Hematopoietic multipotent progenitor cell treated with erythropoietin and hydrocortisone succinate and interleukin-3 and kit ligand, for 15 days (in vitro differentiated cells): ENCODE measurements at places on chromosomes 3 and 15.
A peak's percentile ranks its signal among the peaks of the same experiment; 100 is the strongest.

DNA sequence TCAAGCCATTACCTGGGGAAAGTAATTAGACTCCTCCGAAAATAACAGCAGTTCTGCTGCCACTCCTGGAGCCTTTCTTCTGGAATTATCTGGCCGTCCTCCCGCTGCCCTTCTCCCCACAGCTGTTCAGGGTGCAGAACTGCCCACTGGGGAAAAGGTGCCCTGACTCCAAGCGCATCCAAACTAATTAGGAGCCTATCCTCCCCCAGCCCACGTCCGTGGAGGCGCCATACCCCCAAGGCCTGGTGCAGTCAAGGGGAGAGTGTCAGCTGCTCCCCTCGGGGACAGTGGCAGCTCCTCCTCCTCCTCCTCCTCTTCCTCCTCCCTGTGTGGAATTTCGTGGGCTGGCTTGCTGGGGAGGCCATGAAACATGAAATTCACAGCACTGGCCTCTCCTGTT lies 177.2 kb downstream of the XXYLT1 start:
- DNase-seq, result no peak

- no peak for DNase-seq
These were observed 35.9 kb downstream of the EIF4E3 start for GRCh38 chr3:71689291-71689690.

DNA sequence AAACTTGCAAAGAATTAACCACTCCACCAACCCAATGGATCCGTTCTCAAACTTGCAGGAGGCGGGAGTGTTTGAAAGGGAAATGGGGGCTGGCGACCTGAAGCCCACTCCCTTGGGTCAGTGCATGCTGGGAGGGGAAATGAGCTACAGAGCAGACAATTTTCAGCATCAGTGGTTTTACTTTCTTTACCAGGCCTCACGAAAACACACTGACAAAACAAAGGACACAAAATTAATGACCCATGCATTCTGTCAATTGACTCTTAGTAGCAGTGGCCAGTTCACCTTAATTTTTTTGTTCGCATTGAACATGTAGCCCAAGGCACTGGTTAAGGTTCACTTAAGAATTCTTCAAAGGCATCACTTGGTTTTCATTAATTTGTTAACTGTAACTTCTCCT lies 413.5 kb downstream of the MECOM start:
- DNase-seq, result no peak

DNA sequence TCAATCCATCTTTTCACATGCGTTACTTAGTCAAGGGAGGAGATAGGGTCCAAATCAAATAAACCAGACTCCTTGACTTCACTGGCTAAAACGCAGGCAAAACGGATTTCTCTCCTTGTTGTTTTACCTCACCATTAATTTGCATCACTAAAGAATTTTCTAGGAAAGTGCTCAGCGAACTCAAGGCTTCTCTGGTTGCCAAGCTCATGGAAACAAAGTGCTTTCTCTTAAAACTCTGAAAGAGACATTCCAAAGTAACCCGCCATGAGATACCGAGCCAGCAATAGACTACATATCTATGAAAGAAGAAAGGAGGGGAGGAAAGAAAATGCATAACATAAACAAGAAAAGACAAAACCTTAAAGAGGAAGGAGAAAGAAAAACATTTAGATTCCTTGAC lies 211.7 kb upstream of the WNT5A start:
- no peak for DNase-seq

GRCh38 chr15:57255751-57256341 lies 120.5 kb upstream of the CGNL1 start:
- no peak for DNase-seq

- DNase-seq, result no peak
These were observed 2.3 kb upstream of the HMCES start for GRCh38 chr3:129276385-129276784.

- DNase-seq, result no peak
These were observed 630 bp upstream of the EFCAB12 start for GRCh38 chr3:129429080-129429451.

DNA sequence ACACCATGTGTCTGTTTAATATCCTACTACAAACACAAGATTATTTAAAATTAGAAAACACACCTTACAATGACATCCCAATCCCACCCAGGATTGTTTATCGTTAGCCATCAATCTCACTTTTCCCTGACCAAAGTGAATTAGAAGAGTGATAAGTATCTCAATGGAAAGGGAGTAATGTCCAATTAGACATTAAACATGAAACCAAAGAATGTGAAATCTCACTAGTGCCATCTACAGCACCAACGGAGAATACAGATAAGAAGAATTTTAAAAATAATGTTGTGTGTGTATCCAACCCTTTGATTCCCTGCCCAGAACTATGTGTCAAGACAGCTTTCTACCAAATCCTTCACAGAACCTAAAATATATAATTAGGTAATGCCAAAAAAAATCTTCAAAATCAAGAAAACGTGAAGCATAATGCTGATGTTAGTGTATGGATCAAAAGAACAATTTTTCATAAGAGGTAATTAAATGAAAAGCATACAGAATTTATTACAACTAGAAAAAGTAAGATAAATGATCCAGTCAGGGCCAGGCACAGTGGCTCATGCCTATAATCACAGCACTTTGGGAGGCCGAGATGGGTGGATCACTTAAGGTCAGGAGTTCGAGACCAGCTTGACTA lies 64.2 kb downstream of the SCAPER start:
- DNase-seq, result no peak

DNA sequence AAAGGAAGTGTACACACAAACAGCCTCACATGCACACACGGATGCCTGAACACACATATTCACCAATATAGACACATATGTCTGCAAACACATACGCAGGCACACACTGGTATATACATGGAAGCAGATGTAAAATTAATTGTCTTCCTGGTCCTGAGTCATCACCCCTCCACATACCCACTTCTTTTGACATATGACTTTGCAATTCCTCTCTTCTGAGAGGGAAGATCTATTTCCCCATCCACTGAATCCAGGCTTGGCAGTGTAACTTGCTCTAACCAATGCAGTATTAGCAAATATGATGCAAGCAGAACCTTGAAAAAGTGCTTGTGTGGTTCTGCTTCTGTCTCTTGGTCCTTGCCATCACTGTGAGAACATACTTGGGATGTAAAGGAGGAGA lies 76.8 kb upstream of the HRH1 start:
- DNase-seq, result no peak

DNA sequence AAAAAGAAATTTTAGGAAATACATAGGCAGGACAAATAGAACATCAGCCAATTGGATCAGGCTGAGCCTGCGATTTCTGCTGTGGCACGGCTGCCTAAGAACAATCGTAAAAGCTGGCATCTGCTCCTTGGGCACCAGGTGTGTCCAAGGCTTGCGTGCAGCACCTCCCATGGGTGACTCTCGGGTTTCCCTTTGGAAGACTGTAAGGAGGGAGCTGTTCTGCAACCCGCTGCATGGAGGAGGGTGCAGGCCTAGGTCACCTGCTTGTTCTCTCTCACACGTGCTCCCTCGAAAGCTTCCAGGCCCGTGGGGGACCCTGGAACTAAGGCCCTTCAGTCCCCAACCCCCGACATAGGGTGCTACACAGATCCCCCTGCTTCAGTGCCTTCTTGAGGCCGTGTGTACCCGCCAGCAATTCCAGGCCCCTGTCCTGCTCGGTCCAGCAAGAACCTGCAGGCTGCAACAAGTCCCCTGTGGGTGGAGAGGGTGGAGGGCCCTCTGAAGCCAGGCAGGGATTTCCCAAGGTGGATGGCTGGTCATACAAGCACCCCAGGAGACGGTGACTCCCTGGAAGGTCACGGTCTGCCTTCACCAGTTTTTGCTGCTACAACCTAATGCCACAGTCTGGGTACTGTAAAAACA lies 3.4 kb downstream of the GP9 start:
- no peak for DNase-seq

DNA sequence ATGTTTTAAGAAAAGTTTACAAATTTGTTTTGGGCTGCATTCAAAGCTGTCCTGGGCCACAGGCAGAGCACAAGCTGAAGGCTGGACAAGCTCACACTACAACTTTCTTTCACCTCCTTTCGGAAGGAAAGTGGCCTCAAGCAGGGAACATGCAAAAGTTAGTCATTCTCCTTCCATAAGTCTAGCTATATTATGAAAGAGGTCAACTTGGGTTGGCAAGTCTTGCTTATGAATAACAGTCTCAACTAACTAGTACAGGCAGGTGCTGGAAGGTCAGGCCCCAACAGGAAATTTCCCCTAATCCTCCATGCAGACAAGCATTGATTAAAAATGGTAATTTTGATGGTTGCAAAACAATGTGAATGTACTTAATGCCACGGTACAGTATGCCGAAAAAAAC lies 69.4 kb downstream of the OSBPL10 start:
- DNase-seq, result no peak

DNA sequence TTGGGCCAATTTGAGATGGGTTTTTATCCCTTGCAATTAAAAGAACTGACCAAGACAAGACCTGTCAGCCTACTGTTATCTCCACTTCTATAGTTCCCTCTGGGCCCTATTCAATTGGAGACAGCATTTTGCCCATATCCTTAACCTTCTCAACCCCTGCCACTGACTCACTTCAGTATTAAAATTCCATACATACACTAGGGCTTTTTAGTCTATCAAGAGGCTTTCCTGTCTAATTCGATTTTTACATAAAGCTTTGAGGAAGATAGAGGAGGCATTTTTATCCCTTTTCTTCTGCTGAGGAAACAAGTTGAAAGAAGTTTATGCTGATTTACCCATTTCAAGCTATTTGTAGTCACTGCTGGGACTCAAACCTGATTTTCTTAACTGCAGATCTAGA lies 51.1 kb downstream of the GTF2E1 start:
- no peak for DNase-seq

DNA sequence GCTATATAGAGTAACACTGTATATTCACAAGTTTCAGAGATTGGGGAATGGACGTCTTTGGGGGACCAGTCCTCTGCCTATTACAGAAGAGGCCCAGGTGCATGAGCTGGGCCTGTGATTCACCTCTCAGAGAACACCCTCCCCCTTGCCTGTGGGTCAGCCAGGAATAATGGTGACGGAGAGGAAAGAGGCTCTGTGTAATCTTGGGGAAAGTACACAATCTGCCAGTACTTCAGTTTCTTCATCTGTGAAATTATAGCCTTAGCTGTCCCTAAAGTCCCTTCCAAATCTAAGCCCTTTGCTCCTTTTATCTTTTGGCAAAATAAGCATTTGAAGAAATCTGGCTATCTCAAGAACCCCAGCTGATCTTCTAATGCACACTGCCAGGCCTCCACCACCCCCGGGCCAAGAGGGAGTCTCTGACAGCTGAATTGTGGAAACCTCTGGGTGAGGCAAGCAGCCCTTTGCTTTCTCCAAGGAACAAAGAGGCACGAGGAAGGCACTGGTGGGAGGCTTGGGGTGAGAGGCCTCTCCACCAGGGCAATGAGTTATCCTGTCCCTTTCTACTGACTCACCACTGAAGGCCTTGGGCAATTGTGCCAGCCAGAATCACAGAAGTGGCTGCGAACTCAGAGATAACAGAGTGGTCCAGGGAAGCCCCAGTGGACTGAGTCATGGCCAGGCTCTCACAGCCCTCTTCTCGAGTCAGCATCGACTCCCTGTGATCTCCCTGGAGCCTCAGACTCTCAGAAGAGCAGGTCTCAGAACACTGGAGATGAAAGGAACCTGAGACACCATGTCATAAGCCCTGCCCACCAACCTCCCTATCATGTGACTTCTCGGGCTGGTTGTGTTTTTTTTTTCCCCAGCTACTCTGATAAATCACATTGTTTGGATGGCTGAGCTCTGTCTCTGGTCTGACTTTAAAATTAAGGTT lies 31.8 kb downstream of the CCNL1 start:
- DNase-seq, result peak; percentile 9

DNA sequence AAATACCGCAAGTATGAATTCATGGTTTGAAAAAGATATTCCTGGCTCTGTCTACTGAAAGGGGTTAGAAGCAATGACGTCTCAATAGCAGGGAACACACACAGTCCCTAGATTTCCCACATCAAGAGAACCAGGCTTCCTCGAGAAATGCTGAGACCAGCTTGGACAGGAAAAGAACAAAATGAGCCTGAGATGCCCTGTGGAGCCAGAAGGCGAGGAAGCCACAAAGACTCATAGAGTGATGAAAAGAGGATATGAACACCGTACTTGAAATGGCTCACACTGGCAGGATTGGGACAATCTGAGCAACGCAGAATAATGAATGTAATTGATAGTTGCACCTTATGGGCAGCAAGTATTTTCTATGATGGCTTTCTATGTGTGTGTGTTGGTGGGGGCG lies 302.4 kb upstream of the ATP10A start:
- no peak for DNase-seq

DNA sequence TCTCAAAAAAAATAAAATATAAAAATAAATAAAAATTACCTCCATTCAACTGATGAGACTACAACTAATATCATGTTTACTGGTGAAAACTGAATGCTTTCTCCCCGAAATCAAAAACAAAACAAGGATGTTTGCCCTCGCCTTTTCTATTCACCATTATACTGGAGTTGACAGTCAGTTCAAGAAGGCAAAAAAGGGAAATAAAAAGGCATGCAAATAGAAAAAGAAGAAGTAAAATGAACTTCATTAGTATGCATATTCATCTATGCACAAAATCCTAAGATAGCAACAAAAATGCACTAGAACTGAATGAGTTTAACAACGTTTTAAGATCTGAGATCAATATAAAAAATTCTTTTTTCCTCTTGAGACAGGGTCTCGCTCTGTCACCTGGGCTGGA lies 72.7 kb upstream of the FAM174B start:
- no peak for DNase-seq

DNA sequence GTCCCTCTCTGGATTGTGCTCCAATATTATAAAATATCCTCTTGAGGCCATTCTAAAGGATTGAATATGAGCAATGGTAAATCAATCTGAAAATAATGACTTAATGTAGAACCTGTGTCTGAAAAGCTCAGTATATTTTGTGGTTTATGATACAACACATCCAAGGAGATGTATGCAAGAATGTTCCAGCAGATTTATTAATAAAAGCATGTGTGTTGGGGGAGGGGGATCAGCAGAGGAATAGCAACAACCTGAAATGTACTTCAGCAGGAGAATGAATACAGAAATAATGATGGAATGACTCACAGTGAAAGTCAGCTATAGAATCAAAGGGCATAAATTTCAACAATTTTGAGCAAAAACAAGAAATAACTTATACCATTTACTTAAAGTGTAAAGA lies 56.7 kb upstream of the NUDT16 start:
- DNase-seq, result no peak

DNA sequence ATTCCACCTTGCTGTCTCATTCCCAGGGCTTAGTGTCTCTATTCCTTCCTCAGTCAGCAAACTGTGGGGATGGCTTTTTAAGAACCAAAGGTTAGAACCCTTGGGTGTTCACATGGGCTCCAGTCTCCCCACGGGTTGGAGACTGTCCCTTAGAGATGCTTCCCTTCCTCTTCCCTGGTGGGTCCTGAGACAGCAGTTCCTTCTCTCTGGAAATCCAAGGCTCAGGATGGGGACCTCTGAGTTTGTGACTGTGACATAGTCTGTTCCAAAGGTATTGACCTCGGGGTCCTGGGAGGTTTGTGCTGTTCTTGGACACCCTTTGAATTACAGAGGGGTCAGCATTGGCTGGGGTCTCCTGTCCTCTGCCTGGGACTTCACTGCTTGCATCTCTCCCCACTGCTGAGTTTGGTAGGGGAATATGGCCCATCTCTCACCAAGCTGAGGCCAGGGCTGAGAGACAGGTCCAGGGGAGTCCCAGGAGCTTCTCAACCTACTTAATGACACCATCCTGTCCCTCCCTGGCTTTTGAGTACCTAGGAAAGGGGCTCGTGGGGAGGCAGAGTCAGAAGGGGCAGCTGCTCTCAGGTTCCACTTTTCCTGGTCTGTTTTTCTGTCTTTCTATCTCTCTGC lies 1.5 kb downstream of the GRM2 start:
- no peak for DNase-seq
